Renal cortical epithelial cell (primary cell): ENCODE measurements at places on chromosomes 5 and 9. TPM values are rescaled to one million over a fixed set of nuclear protein-coding genes. Genes with fewer than 3 reads are reported as not detected.
A peak's percentile ranks its signal among the peaks of the same experiment; 100 is the strongest.

- peak; percentile 62 for DNase-seq
Measured at GRCh38 chr9:8855046-8855445, 1055.5 kb upstream of the DMAC1 start.

DNA sequence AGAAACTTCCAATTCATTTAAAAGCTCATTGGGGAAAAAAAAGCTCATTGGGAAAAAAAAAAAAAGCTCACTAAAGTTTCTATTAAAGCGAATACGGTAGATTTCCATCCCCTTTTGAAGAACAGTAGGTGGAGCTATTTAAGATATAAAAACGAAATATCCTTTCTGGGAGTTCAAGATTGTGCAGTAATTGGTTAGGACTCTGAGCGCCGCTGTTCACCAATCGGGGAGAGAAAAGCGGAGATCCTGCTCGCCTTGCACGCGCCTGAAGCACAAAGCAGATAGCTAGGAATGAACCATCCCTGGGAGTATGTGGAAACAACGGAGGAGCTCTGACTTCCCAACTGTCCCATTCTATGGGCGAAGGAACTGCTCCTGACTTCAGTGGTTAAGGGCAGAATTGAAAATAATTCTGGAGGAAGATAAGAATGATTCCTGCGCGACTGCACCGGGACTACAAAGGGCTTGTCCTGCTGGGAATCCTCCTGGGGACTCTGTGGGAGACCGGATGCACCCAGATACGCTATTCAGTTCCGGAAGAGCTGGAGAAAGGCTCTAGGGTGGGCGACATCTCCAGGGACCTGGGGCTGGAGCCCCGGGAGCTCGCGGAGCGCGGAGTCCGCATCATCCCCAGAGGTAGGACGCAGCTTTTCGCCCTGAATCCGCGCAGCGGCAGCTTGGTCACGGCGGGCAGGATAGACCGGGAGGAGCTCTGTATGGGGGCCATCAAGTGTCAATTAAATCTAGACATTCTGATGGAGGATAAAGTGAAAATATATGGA is at the start of gene PCDHGA12:
TSS of gene PCDHGA12 (plus strand) at position 176 of the 782 bp plus-strand sequence. CDS start at position 429, 253 bp downstream.
- peak; percentile 45 for DNase-seq

ACTBL2 gene
- 5.6 and 8.0 TPM in 2 replicates for total RNA-seq

PCDHB4 gene
- 0.35 and 1.4 TPM in 2 replicates for total RNA-seq

FOXD4L6 gene
- 0.10 and 0.17 TPM in 2 replicates for total RNA-seq

GRCh38 chr5:27144456-27144855 is 106.1 kb upstream of the CDH9 start:
- DNase-seq, result no peak

DNA sequence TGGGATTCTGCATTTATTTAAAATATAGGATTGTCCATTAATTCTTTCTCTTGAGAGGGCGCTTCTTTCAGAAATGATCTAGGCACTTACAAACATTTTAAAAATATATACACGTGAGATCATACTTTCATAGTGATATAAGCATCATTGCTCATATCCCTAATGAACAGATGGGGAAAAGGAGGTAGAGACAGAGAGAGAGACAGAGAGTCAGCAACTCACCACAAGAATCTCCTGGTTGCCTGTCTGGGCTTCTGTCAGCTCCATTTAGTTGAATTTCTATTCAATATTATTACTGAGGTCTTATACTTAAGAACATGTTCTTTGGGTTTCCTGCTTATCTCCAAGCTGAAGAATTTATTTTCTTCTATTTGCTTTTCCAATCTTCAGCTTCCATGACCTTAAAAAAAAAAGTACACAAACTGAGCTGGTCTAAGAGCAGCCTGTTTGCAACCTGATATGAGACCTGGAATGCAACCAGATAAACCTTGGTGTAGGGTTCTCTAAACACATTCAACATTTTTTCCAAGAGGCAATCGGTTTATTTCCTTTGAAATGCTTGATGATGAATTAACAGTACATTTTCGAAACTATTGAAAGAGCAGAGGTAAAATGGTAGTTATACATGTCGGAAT is 51.6 kb upstream of the LIFR start:
- DNase-seq, result peak; percentile 43

GRCh38 chr5:78077369-78078068 is 217.0 kb downstream of the AP3B1 start:
- peak; percentile 52 for DNase-seq

DNA sequence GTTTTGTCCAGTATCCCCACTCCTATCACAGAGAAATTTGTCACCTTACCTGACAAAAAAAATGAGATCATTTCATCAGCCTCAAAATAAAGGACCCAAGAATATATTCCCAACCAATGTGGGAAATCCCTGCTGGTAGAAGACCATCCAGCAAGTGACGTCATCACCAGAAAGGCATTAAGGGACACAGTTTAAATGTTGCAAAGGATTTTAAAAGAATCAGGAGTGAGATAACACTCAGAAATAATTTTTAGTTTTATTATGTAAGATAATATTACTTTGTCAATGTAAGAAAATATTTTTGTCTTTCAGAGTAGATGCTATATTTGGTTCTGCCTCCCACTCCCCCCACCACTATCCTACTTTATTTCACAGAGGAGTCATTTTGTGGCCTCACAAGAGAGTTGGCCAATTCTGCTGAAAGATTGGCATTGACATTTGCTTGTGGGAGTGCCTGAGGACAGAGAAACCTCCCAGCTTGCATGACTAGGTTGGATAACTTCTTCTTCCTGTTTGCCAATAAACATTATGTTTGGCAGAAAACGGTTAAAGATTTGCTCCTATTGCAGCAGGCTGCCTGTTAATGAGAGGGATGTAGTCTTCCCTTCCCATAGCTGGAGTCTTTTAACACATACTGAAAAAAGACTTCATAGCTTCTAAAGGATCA is 288.6 kb upstream of the DAB2 start:
- peak; percentile 76 for DNase-seq

CLTB gene
- total RNA-seq, result 77.4 and 146 TPM in 2 replicates

GRCh38 chr9:95822583-95823431 is 52.7 kb upstream of the ERCC6L2 start:
- DNase-seq, result peak; percentile 98

GRCh38 chr9:130948266-130948665 is 9.2 kb upstream of the FIBCD1 start:
- DNase-seq, result no peak

GRCh38 chr5:177510567-177511053 is 984 bp upstream of the DOK3 start:
- DNase-seq, result no peak

GRCh38 chr5:133750356-133750755 is 138.0 kb upstream of the FSTL4 start:
- DNase-seq, result no peak

DNA sequence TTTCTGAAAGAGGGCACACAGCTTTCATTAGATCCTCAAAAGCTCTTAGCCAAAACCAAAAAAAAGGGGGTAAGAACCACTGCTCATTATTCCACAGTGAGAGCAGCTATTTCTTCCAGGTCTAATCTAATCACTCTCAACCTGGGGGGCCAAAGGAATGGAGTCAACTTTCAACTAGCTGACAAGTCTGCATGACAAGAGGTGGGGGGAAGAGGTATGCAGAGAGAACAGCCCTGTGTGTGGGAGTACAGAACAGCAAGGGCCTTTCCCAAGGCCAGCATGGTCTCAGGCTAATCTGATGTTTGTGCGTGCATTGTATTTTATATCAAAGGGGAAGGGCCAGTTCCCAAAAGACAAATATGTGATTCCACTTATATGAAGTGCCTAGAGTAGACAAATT is 36.9 kb upstream of the PIP5K1B start:
- no peak for DNase-seq

GRCh38 chr5:133205649-133206048 is 153.8 kb downstream of the HSPA4 start:
- no peak for DNase-seq

DNA sequence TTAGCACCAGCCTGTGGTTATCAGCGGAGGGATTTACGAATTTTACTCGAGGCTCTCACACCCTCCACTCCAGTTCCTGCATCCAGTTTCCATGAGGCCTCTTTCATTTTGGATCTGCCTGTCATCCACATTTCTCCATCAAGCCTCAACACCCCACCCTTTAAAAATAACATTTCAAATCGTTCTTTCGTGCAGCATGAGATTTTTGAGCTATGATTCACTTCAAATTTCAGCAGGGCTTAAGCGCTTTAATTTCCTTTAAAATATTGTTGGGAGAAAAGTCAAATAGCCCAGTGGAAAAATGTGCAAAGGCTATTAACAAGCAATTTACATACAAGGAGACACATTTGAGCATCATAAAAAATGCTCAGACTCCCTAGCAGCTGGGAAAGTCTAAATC is 103.2 kb downstream of the MSX2 start:
- DNase-seq, result no peak

- no peak for DNase-seq
Measured at GRCh38 chr5:111394586-111394985, 117.7 kb downstream of the STARD4 start.

DNA sequence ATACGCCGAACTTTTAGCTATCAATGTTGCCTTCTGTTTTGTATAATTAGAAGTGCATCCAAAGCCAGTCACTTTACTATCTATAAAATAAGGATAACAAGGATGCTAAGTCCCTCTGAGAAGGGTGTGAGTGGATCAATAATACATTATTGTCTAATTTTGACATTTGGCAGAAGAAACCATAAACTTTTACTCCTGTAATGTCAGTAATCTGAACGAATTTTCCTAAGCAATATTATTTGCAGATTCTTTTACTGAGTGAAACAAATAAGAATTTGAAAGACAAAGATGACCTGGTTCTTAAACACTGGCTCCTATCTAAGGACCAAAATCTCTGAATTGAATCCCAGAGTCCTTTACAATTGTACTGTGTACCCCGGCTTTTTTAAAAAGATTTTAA is 126.6 kb upstream of the TMEM161B start:
- DNase-seq, result no peak

- no peak for DNase-seq
Measured at GRCh38 chr9:134365791-134366222, 39.6 kb downstream of the RXRA start.

- DNase-seq, result no peak
Measured at GRCh38 chr9:98409719-98410118, 154.3 kb upstream of the TBC1D2 start.

DNA sequence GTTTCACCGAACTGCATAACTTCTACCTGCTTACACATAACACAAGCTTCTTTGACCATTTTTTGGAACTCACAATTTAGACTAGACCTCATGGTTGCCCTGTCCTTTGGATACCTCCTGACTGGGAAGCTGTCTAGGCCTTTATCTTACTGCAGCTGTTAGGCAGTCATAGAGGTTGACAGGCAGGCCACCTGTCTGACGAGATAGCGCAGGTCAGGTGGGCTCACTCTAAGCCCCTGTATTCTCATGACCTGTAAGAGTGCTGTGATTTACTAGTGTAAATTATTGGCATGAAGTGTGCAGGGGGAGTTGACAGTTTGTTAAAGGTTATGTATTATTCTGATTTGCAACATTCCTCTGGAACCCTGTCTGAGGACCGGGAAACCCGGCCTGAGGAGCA is 29.0 kb downstream of the SLC22A4 start:
- no peak for DNase-seq

- no peak for DNase-seq
Measured at GRCh38 chr9:120944948-120945347, 18.4 kb upstream of the TRAF1 start.

KLHL3 gene
- total RNA-seq, result 3.0 and 5.3 TPM in 2 replicates

PCDHB10 gene
- total RNA-seq, result 0.35 and 0.85 TPM in 2 replicates

DDX4 gene
- not detected in 2 replicates for total RNA-seq

GBGT1 gene
- 3.1 and 5.1 TPM in 2 replicates for total RNA-seq

GKAP1 gene
- total RNA-seq, result 0.52 and 4.5 TPM in 2 replicates

DNA sequence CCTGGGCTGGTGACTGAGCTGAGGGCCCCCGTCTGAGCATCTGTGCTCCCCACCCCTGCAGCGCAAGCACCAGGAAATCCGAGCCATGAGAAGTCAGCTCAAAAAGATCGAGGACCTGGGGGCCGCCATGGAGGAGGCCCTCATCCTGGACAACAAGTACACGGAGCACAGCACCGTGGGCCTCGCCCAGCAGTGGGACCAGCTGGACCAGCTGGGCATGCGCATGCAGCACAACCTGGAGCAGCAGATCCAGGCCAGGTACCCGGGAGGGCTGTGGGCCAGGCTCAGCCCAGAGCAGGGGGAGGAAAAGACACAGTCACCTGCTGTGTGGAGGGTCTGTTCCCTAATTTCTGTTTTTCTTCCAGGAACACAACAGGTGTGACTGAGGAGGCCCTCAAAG is 24.6 kb downstream of the DYNC2I2 start:
- DNase-seq, result no peak

MEIKIN gene
- total RNA-seq, result not detected in 2 replicates

- no peak for DNase-seq
Measured at GRCh38 chr9:111783857-111784256, 10.9 kb downstream of the SHOC1 start.

DNA sequence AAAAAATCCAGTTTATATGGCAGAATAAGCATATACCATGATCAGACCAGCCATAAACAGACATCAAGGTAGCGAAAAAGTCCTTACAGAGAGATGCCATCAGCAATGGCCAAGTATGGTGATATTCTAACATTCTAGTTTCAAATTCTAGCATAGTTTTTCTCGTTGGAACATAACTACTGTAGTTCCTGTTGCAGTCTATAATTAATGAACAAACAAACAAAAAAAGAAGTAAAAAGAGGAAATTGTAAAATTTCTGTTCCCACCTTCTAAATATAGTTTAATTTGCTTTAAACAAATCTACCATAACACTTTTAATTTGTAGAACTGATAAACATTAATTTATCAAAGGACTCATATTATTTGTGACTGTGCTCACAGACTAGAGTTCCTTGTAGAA is 9.9 kb upstream of the CD180 start:
- no peak for DNase-seq

GRCh38 chr9:133638076-133638475 is 1.9 kb downstream of the DBH start:
- DNase-seq, result no peak

NMUR2 gene
- not detected in 2 replicates for total RNA-seq

PTGS1 gene
- total RNA-seq, result 1.9 and 2.4 TPM in 2 replicates

TAF11L6 gene
- not detected in 2 replicates for total RNA-seq

GRCh38 chr5:159908591-159908940 is 7.7 kb upstream of the ADRA1B start:
- no peak for DNase-seq

- DNase-seq, result no peak
Measured at GRCh38 chr5:180180421-180180820, 28.6 kb downstream of the RASGEF1C start.

PALM2AKAP2 gene
- total RNA-seq, result 1.0 and 20.4 TPM in 2 replicates

GRCh38 chr9:135905380-135906258 is 1.7 kb downstream of the CAMSAP1 start:
- DNase-seq, result peak; percentile 40

GRCh38 chr9:76720245-76720644 is 44.0 kb upstream of the PCA3 start:
- no peak for DNase-seq

ARID3C gene
- total RNA-seq, result not detected in 2 replicates

LCN6 gene
- total RNA-seq, result not detected in 2 replicates

DNA sequence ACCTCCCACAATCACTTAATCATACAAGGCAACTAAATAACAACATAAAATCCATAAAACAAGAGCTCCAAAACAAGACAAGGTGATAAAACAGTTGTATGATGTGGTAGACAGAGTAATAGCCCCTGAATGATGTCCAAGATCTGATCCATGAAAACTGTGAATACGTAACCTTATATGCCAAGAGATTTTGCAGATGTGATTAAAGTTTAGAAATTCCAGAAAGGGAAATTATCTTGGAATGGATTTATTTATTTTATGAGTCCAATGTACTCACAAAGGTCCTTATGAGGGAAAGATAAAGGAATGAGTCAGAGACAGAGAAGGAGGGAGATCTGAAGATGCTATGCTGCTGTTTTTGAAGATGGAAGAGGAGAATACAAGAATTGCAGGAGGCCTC is 1775.7 kb upstream of the C9orf72 start:
- no peak for DNase-seq
